ENCODE measurements at places on chromosomes 5 and 9.

DNA sequence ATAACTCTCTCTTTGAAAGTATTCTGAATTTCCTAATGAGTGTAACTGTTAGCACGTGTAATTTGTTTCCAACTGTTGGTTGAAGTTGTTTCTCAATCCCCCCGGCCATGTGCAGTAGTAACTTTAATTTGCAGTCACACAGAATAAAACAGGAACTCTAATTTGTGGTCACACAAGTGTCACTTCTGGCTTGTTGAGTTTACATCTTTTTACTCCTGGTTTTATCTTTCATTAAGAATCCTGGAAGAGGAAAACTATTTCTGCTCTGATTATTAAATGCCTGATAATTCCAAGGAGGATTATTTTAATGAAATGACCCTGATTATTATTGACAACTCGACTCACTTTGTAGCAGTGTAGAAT is 1.2 kb downstream of the SCAMP1 start:
- DNase-seq, result no peak

GRCh38 chr5:100004969-100005368 is 530.2 kb upstream of the FAM174A start:
- DNase-seq, result no peak

DNA sequence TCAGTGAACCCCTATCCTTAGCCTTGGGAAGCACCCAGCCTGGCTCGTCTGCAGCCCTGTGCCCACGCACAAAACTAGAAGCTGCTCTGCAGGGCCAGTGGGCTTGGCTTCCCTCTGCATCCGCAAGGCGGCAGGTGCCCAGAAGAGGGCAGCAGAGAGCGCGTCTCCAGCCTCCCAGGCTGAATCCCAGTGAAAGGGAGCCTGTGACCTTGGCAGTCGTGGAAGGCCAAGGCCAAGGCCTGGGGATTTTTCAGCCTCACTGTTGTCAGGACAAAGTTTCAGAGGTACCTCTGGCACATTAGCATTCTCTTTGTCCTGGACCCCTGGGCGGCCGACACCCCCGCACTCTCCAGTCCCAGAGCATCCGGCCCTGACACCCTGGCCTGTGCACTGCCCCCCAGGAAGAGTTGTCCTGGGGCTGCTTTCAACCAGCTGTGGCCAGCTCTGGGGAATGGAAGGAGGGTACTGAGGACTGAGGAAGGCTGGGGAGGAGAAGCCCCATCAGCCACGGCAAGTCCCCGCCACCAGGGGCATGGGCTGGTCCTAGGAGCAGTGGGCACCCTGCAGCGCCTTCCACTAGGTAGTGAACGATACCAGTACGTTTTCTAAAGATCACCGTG is 63.6 kb upstream of the IL17B start:
- DNase-seq, result no peak

DNA sequence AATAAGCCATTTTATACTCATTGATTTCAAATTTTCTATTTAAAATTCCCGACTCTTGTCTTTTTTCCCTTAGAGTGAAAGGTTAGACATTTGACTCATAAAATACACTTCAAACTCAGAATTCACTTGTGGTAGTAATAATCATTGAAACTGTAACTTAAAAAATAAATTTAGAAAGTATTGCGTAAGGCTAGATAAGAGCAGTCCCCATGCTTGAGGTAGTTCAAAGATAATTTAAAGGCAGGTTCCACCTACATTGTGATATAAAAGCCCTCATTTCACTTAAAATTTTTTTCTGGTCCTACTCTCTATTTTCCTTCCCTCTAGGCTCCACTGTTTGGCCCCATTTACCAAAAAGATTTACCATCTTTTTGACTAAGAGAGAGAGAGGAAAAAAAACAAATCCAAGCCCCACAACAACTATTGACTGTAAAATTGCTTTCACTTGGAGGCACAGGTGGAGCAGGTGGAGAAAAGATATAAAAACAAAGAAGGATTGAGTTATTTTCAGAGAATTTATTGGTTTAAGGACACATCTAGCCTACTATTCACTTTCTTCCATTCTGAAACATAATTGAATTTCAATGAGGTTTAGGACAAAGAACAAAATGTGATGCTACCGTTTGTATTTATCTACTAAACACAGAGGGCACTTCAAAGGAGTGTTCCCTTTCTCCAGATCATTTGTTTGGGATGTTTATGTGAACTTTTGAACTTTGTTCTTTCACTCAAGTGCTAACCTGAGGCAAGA is 61.0 kb downstream of the FBXO4 start:
- no peak for DNase-seq

GRCh38 chr9:104819033-104819432 is 55.1 kb downstream of the NIPSNAP3B start:
- DNase-seq, result no peak

DNA sequence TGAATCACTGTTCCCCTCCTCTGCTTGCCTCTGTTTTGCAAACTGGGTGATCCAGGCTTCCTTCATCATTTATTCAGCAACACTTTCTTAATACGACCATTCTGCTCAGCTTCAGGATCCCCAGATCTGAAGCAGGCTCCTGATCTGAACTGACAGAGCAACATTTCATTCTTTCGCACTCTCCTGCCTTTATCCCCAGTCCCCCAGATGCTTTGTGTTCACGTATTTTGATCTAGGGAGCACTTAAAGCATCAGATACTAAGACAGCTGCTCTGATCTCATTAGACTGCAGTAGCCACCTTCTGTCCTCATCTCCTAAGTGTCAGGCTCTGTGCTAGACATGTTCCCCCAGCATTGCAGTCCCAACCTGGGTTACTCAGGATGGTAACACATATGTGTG is 158.0 kb downstream of the TRIO start:
- DNase-seq, result no peak

DNA sequence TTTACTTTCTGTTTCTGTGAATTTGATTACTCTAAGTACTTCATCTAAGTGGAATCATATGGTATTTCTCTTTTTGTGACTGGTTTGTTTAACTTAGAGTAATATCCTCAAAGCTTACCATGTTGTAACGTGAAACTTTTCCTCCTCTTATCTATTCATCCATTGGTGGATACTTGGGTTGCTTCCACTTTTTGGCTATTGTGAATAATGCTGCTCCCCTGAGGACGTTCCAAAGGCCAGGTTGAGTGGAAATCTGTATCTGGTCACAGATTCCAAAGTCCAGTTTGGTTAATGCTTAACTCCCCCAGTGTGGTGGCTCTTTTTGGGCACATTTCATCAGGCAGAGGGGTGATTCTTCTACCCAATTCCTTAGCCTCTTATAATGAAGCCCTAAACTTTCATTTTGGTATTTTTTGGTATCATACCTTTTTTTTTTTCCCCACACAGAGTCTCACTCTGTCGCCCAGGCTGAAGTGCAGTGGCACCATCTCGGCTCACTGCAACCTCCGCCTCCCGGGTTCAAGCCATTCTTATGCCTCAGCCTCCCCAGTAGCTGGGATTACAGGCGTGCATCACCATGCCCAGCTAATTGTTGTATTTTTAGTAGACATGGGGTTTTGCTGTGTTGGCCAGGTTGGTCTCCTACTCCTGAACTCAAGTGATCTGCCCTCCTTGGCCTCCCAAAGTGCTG is 65.4 kb downstream of the CMYA5 start:
- DNase-seq, result no peak

GRCh38 chr5:4413996-4414395 is 726.1 kb upstream of the ADAMTS16 start:
- DNase-seq, result no peak

GRCh38 chr9:76581731-76582130 is 122.7 kb downstream of the GCNT1 start:
- DNase-seq, result no peak

DNA sequence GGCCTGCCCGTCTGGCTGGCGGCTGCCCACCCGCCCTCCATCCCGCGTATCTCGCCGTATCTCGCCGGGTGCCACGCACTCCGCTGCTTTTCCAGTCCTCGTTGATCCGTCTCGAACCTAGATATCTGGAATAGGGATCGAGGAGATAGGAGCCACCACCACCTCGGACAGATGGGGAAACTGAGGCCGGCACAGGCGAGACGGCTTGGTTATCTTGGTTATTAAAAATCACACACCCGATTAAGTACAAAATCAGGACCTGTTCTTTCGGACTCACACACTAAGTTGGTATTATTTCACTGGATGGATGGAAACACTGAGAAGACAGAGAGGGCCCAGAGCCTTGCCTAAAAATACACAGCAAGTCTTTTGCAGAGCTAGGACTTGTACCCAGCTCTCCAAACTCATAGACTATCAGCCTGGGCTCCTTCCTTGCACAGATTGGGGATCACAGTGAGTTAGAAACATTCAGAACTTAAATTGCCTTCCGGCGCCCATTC is 678 bp downstream of the SLC26A2 start:
- no peak for DNase-seq

DNA sequence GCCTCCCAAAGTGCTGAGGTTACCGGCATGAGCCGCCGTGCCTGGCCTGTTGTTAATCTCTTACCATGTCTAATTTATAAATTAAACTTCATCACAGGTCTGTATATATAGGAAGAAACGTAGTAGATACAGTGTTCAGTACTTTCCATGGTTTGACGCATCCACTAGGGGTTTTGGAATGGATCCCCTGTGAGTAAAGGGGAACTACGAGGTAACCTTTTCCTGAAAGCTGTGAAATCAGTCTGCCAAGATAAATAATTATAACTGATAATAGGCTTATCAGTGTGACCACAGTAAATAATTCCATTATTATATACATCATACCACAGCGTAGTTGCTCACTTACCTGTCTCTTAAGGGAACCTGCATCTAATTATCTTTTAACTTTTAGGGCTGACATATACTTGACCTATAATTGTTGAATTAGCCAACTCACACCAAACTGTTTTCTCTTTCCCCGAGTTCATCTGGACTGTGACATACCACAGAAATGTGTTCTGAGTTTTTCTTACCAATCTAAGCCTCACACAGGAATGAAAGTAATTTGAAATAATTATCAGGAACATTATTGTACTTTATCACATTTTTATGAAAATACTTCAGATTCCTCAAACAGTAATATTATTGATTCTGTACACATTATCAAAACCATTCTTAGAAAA is 42.9 kb downstream of the DAPK1 start:
- DNase-seq, result no peak

GRCh38 chr5:173581408-173582215 is 34.8 kb downstream of the BOD1 start:
- no peak for DNase-seq

GRCh38 chr5:141199359-141200235 is at the start of gene PCDHB11:
Gene PCDHB11, plus strand, starts transcription at chr5:141199627. Its CDS starts 148 bp downstream, at chr5:141199775.
- DNase-seq, result no peak

DNA sequence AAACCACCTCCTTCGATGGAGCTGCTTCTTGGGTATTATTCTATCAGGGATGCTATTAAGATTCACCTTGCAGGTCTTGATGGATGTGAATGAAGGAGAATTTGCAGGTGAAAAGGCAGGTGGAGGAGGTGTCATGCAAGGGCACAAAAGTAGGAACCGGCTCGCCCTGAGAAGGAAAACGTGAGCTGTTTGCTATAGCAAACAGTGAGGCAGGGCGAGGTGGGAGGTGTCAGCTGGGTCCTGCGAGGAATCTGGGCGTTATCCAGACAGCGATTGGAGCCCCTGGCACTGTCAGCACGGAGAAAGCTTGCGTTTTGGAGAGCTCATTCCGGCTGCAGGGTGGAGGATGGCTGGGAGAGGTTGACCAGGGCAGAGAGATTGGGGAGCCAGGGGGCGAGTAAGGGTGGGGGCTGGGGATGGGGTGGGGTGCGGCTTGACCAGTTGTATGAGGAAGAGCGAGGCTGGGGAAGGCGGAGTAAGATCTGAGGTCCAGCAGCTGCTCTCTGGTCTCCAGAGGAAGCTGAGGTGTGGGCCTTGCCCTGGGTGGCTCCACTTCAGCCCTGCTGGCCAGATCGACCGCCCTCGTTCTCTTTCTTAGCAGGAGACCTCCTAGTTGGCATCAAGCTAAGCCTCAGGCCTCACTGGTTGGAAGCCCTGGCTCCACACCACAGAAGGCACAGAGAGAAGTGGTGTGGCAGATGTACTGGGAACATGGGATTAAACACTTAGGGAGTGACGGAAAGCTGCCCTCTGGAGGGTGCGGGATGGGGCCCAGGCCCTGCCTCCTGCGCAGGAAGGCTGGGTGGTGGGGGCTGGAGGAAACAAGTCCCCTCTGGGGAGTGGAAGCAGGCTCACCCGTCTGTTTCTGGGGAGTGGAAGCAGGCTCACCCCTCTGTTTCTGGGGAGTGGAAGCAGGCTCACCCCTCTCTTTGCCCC is 54.7 kb upstream of the NEURL1B start:
- DNase-seq, result no peak

- no peak for DNase-seq
These were observed 415.4 kb downstream of the KDM4C start for GRCh38 chr9:7173139-7173538.

GRCh38 chr5:107320846-107321245 is 349.9 kb downstream of the EFNA5 start:
- DNase-seq, result no peak

DNA sequence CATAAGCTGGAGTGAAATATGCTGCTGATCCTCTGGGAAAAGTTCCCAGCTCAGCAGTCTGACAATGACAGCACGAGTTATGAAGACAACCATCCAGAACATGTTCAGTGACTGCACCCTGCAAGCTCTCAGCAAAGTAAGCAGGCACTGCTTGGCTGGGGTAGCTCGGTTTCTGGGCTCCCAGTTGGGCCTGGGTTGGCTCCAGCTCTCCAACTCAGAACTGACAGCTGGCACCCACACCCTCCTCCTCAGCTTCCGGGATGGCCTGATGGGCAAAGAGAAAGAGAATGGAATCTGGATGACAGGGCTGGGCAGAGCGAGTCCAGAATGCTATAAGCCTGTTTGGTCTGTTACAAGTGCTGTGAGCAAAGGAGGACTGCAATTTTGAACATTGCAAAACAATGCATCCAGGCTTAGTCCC is 185.0 kb downstream of the CSNK1G3 start:
- DNase-seq, result no peak

- no peak for DNase-seq
These were observed 50.7 kb downstream of the ITGA2 start for GRCh38 chr5:53039855-53040254.

- DNase-seq, result peak; percentile 73
These were observed 38.3 kb downstream of the RECK start for GRCh38 chr9:36074870-36075532.

DNA sequence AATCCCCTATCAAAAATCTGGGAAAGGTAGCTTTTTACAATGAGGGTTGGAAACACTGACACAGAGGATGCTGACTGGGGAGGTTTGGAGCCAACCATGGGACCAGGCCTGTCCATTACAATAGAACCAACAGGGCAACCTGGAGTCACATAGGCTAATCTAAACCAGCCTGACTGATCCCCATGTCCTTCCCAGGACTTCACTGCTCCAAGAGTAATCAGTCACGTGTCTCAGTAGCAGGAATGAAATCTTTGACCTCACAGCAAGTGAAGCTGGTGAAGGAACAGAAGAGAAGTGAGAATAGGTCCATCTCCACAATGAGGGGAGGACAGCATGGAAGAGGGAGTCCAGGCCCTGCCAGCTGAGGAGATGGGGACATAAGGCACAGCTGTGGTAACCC is 16.0 kb upstream of the GLRX start:
- DNase-seq, result no peak

GRCh38 chr9:112605518-112605917 is 112.4 kb downstream of the INIP start:
- no peak for DNase-seq

GRCh38 chr5:76025069-76025468 is 58.1 kb upstream of the SV2C start:
- no peak for DNase-seq
